Activated T-cell treated with anti-CD3 and anti-CD28 coated beads for 48 hours (primary cell): ENCODE measurements at places on chromosomes 6 and 20.

DNA sequence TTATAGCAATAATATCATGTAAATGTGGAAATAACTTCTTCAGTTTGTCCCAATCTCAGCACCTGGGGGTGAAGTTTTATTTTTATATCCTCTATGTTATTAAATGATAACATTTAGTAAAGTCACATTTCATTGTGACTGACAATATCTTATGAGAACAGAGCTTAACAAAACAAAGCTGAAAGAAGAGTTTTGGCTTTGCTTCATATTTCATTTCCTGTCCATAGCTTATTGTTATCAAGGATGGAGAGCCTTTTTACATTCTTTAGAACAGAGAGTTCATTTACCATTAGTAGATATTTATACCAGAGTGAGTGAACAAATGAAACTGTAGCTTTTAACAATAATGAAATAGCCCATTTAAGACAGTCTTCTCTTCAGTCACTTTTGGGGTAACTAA is 231.9 kb upstream of the SGK1 start:
- no peak for DNase-seq

GRCh38 chr6:128763599-128764300 is 119.2 kb upstream of the LAMA2 start:
- no peak for DNase-seq

GRCh38 chr20:57133926-57134650 is 132.4 kb downstream of the BMP7 start:
- no peak for DNase-seq

DNA sequence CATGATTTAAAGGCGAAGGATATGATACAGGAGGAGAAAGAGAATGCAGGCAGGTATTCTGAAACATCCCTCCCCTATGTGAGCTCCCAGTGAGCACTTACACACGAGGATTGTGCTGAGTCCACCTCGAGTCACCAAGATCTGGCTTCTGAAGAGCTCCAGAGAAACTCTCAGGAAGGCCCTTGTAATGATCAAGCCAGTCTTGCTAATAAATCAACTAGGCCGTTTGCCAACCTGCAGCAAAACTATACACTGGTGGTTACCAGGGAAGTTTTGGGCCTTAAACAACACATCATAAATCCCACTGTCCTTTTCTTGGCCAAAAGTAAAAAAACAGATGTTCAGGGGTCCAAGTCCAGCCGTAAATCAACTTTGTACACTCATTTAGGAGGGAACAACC is 79.2 kb downstream of the STXBP5 start:
- DNase-seq = no peak

DNA sequence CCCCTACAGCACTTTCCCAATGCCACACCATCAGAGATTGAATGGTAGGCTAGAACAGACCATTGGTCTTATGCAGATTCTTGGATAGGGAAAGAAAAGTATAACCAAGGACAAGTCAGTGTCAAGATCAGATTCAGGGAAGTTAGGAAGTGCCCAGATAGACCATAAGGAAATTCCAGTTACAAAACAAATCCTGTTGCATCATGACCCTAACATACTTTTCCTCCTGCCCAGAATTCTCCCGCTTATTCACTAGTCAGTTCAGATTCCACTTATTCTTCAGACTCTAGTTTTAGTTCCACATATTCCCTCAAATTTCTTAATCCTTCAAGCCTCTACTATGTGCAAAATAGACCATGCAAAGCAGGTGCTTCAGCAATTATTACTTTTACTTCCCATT is 20.7 kb downstream of the METTL24 start:
- DNase-seq = no peak

DNA sequence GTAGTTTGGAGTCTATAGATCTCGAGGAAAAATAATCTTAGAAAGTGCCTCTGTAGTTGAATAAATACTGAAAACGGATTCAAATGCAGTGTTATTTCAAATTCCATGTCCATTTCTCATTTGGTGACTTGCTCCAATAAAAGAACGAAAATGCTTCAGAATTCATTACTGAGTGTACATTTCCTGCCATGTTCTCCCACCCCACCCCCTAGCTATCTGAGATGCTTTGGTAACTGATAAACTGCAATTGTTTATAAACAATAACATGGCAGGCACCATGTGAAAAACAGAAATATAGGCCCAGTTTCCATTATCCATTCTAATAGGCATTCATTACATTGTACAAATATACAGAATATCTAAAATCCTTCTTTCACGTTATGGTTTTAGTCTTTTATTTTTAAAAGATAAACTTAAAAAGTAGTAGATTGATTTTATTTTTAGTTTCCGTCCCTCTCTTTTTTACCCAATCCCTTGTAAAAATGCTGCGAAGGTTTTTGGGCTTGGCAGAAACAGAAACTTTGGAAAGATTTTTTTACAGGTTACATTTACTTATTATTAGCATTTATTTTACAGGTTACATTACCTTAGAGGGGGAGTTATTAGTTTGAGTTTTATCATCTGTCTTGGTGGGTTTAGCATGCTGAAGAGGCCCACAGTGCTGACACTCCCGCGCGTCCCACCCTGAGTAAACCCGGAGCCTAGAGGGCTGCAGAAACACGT is 1.5 kb downstream of the FAM162B start:
- no peak for DNase-seq

DNA sequence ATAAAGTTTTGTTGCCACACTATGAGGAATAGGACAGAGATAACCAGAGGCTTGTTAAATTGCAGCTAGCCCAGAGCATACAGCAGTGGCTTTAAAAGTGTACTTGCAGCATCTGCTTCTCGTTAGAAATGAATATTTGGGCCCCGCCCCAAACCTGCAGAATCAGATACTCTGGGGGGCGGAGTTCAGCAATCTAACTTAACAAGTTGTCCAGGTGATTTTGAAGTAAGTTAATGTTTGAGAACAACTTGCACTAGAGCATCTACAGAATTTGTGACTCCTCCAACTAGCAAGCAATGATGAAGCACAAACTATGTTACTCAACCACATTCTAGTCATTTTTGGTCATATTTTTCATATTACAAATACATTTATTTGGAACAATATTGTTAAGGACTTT is 10.6 kb upstream of the SUPT3H start:
- no peak for DNase-seq
